ENCODE measurements at places on chromosomes 3 and 15.

DNA sequence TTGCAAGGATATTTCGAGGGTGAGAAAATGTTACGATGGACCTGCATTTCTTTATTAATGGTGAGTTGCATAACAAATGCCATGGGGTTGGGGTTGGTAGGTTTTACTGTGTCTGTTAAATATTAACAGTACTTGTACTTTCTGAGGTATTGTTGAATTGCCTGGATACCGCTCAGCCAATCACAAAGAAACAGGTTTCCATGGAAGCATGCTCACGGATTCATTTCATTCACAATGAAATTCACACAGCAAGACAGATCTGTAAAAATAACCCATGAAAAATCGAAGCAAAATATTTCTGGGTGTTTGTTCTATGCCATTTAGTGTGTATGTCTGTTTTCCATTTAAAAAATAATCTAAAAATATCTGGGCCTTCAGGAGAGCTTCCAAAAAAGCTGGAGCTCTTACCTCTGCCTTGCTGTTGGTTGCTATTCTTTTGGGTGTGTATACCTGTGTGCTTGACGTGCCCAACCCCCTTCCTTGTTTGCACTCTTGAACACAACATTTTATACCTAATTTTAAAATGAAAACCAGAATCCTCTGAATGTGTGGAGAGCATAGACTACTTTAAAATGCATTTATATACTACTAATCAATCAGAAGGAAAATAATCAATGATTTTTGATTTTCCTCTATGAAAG is 479.8 kb upstream of the TBL1XR1 start:
- DNase-seq, result no peak

DNA sequence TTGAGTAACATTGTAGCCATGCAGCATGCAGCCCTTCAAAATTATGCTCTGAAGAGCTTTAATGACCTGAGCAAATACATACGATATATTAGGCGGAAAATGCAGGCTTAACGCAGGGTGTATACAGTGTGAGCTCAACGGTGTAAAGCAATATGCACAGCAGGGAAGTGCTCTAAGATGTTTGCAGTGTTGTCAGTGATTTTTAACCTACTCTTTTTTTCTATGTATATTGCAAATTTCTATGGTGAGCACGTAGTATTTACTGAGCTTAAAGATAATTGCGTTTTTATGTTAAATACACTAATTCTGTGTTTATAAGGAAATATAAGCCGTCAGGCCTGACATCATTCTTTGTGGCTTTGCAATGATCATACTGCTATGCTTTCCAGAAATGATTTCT is 42.1 kb downstream of the DGKG start:
- no peak for DNase-seq

- DNase-seq, result no peak
These were observed 107.1 kb downstream of the STT3B start for GRCh38 chr3:31639828-31640227.

DNA sequence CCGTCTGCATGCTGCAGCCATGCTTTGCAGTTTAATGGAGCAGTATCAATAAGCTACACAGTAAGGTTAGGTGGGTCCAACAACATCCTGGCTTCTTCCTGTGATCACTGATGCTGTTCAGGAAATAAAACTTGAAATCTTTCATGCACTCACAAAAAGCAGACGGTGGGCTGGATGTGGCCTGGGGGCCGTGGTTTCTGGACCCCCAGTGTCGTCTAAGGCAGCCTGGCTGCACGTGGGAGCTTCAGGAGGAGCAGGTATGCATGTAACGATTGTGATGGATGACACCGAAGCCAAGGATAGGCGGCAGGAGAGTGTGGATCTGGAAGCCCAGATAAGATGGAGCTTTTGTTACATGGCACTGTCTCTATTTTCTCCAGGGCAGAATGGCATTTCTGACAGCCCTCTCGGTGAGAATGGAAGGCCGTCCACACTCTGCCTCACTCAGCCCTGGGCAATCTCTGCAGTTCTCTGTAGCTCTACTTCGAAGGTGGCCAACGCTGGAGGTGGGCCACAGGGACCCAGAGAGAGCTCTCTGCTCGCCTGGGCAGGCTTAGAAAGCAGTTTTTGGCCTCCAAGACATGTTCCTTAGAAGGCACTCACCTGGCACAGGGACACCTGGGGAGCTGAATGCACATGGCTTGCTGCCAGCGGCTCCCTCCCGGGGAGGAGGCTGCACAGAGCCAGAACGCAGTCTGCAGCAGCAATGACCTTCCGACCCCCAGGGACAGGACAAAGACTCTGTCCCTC is 46.4 kb upstream of the IQSEC1 start:
- no peak for DNase-seq

DNA sequence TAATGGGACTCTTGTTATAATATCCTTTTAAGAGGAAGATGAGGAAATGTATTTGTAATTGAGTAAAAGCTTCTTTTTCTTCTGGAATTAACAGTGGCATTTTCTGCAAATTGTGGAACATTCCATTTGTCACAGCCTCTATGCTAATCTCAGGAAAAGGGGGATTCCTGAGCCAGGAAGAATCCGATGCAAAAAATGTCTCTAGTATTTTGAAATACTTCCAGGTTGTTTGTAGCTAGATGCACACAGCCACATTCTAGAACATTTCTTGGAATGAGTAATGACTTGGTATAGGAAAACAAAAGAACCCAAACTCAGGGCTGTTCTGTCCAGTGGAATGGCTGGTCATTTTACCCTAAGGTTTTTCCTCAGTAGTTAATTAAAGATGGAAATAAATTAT is 98.5 kb upstream of the SLC2A2 start:
- DNase-seq, result no peak

DNA sequence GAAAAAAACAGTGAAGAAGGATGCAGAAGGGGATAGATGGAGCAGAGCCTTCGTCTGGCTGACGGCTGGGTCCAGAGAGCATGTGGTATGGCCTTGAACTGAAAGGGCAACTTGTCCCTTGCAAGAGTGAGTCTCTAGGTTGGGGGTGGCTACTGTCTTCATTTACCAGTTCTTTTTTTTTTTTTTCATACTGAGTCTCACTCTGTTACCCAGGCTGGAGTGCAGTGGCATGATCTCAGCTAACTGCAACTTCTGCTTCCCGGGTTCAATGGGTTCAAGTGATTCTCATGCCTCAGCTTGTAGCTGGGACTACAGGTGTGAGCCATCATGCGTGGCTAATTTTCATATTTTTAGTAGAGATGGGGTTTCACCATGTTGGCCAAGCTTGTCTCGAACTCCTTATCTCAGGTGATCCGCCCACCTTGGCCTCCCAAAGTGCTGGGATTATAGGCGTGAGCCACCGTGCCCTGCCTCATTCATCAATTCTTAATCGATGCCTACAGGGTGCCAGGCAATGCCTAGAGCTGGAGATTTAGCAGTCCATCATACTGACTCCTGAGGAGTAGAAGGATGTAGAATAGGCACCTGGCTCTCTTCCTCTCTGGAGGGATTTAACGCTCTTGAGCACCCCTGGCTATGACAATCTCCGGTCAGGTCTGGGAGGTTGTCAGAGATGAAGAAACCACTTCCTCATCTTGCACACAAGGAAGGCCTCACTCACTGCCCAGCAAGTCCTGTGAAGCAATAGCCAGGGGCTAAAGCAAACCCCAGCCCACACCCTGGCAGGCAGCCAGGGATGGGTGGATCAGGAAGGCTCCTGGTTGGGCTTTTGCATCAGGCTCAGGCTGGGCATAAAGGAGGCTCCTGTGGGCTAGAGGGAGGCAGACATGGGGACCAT is at the start of gene CAMP:
Gene CAMP, plus strand, starts transcription at position 880 of the 898 bp plus-strand sequence. Its CDS starts 17 bp downstream, at position 897.
- no peak for DNase-seq

- no peak for DNase-seq
These were observed 43.9 kb downstream of the SOX14 start for GRCh38 chr3:137807998-137808397.

DNA sequence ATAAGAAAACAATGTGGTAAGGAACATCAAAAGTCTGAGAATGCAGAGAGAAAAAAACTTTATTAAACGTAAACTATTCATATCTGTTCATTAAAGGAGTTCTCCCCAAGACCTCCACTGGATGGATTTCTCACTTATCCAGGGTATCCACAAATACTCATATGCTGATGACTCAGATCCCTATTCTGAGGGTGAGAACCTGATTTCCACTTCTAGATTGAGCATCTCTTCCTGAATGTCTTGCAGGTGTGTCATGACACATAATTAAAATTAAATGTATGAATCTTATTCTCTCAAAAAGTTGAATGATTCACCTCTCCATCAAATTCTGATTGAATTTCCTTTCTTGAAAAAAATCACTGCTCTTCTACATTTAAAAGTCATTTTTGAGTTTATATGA is 199.9 kb downstream of the MFSD1 start:
- DNase-seq, result no peak

DNA sequence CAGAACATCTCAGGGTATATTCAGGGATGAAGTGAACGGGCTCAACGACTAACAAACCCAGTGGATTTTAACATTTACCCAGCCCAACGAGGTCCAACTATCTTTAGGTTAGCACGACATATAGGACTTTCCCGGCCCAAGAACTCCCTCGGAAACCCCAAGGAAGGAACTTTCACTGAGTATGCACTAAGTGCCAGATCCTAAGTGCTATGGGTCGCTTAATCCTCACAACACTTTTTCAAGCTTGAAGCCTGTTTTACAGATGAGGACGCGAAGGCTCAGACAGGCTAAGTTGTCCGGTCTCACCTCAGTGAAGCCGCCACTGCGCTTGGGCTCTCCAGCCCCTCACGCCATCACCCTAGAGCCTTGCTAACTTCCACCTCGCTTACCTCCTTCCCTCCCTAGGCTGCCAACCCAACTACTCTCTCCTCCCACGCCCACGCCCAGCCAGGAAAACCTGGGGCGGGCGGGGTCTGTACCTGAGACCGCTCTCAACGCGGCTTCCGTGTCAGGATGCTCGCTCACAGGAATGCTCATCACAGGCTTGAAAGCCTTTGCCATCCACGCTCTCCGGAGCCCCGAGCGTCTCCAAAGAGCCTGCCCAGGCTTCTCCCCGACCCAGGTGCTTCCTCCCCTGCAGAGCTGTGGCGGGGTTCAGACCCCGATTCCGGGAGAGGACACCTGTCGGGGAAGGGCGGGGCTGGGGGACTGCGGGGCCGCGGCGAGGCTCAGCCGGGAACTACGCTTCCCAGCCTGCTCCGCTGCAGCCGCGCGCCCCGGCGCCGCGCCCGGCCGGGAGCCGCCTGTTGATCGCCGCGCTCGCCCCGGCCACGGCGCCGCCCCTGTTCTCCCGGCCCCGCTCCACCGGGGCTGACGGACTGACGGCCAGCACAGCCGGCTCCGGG is at the start of gene TMOD2:
Gene TMOD2, plus strand, starts transcription at position 806 of the 905 bp plus-strand sequence. CDS start 14,845 bp downstream, outside the sequence.
- DNase-seq, result peak; percentile 61

DNA sequence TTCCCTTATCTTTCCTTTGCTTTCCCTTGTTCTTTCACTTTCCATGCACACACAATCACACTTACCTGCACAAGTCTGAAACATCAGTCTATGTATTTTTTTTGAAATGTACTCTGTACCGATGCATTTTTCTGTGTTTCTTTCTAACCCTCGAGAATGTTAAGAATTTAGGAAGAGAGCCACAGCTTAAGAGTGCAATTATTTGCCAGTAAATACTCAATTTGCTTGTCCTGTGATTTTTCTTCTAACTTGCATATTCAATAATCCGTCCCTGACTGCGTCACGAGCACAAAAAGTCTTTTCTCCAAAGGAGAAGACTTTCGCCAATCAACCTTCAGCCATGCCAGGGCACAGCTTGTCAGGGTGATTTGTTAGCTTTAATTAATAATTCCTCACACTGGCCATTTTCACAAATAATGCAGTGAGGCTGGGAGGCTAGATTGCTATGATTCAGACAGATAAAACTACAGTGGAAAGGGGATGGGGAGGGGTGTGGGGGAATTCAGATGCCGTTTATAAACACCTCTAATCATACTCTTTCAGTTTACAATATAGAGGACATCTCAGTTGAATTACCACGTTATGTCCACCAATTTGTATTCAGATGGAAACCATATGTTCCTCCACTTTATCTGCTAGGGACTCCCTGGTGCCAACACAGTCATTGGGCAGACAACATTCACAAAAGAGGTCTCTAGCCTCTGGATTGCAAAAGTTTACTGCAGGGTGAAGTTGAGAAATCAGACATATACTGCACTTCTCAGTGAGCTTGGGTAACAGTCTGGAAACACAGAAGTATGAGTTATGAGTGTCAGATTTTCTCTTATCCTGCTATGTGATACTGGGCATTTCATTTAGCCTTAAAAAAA is 388.0 kb downstream of the ZBTB20 start:
- DNase-seq, result no peak

DNA sequence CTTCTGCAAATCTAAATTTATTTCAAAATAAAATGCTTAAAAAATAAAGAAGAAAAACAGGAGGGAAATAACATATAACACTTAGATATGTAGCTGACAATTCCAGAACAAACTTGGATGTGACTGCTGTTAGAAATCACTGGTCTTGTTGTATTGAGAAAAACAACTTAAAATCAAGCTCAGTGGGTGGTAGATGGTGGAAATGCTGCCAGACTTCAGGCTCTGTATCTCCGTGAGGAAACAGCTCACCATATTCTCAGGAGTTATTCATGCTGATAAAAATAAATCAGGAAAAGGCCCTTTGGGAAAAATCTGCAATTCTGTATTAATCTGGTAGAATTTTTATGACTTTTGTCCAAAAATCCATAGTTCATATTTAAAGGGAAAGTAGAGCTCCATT is 477.6 kb downstream of the RAP2B start:
- no peak for DNase-seq

GRCh38 chr15:76433798-76434400 is 97.3 kb downstream of the ISL2 start:
- no peak for DNase-seq

DNA sequence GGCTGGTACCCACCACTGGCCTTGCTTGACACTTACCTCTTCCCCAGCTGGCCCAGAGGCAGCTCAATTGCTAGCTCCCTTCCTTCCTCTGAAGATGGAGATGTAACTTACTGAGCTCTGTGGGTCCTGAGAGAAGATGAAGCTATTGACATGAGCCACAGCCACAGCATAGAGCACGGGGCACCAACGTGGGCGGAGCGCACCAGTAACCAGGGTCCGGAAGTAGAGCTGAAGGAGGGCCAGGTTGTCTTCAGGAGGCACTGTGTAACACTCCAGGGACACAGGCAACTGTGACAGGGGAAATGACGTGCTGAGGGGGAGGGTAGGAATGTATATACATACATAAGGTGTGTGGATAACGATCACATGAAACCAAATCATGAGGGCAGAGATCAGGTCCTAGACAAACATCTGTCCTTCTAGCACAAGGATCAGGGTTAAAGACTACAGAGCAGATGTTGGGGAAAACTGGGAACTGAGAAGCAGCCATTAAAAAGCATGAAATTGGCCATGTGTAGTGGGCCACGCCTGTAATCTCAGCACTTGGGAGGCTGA is 4.3 kb upstream of the LTK start:
- DNase-seq, result no peak

DNA sequence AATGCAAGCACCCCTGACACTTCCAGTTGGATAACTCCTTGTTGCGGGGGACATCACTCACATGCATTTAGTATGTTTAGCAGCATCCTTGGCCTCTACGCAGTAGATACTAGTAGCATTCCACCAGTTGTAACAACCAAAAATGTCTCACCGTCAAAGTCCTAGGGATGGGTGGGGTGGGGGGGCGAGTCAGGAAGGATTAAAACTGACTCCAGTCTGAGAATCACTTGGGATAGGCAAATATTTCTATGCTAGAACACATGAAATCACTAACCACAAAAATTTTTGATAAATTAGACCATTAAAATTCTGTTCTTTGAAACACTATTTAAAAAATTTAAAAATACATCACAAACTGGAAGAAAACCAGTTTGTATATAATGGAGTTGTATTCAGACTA is 18.0 kb downstream of the ICE2 start:
- DNase-seq, result no peak

- DNase-seq, result no peak
These were observed 13.1 kb downstream of the WDR53 start for GRCh38 chr3:196555295-196555694.

- DNase-seq, result no peak
These were observed 309.8 kb downstream of the UNC13C start for GRCh38 chr15:54288049-54288448.

Measured in activated CD4-positive, alpha-beta T cell treated with anti-CD3 and anti-CD28 coated beads for 48 hours (primary cell).